Activated naive CD4-positive, alpha-beta T cell (primary cell): ENCODE measurements at places on chromosomes 12 and 14.

- DNase-seq: no peak
Observed at GRCh38 chr14:30193101-30193500, 265.5 kb upstream of the PRKD1 start.

DNA sequence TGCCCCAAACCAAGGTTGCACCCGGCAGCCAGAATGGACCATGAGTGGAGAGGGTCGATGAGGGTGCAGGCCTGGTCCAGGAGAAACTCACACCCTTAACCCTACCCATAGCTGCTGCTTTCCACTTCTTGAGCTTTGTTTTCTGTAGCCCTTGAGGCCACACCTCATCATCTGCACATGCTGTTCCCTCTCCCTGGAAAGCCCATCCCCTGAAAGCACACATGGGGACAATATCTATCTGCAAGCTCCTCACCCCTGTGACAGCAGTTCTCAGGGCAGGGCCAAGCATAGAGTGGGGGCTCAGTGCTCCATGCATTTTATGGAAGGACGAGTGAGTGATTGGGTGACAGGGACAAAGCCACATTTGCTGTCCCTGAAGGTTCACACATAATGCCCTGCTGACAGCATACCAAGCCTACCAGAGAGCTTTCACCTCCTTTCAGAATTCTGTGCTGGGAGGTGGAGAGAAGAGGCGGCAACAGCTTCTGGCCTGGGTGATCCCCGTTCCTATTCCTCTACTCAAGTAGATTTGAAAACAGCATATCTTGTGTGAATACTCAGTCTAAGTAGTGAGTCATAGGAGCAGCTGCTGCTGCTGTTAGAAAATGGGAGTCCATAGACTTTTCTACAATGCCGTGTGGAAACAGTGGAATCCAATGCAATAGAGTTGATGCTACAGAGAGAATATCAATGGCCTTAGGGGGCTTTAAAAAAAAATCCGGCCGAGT, 44.6 kb downstream of the SRGAP1 start:
- DNase-seq: no peak

DNA sequence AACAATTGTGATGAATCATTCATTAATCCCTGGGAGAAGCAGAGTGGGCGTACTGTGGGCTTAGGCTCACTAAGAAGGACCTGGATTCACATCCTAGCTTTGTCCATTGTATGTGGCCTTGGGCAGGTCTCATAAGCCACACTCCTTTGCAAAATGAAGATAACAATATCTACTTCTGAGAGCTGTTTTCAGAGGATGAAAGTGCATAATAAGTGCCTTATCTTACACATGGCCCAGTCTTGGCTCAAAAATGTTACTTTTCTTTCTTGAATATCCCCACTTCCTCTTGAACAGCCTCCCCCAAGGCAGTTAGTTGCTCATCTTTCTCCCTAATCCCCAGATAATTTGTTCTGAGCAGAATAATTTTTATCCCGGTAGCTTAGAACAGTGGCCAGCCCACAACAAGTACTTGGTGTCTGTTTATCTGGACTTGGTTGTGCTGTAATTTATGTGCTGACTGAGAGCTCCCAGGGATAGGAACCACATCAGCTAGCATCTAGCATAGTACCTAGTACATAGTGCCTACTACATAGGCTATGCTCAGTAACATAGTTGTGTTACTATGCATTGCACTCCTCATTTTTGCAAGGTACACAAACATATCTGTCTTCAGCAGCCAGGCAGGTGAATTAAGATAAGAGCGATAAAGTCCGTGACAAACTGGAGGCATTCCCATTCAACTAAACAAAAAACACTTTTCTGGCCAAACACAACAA, 61.7 kb upstream of the NUDT4 start:
- DNase-seq: no peak

- DNase-seq: no peak
Observed at GRCh38 chr14:24806061-24806678, 172.2 kb upstream of the GZMB start.

DNA sequence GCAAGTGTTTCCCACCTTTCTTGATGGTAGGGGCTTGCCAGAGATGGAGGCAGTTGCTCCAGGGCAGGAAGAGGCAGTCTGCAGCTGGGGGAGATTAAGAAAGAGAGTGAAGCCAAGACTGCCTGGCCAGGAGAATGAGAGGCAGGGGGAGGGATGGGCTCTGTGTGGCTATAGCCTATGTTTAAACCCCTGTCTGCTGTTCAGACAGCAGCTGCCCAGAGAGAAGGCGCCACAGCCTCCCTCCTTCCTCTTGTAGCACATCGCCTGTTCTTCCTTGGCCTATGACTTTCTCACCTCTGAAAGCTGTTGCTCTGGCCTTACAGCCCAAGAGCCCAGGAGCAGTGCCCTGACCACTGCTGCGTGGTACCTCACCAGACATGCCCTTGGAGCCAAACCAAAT, 61.7 kb downstream of the EMP1 start:
- no peak for DNase-seq

GRCh38 chr14:61406675-61407074, 85.3 kb downstream of the PRKCH start:
- no peak for DNase-seq

- no peak for DNase-seq
Observed at GRCh38 chr14:51441001-51441400, 201.0 kb downstream of the TMX1 start.

DNA sequence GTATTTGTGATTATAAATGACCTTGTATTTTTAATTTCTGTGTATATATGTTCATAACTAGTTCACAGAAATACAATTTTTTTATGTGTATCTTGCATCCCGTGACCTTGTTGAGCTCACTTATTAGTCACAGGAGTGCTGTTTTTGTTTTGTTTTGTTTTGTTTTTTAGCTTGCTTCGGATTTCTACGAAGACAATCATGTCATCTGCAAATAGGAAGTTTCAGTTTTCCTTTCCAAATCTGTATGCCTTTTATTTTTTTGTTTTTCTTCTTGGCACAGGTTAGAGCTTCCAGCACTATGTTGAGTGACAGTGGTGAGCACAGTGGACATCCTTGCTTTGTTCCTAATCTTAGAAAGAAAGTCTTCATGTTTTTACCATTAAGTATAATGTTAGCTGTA, 229.2 kb upstream of the GARIN6 start:
- DNase-seq: no peak

GRCh38 chr14:89136587-89136986, 280.4 kb downstream of the FOXN3 start:
- no peak for DNase-seq
